GM12891 (cell line): ENCODE measurements at places on chromosomes 16 and 17.
A peak's percentile ranks its signal among the peaks of the same experiment; 100 is the strongest.

DNA sequence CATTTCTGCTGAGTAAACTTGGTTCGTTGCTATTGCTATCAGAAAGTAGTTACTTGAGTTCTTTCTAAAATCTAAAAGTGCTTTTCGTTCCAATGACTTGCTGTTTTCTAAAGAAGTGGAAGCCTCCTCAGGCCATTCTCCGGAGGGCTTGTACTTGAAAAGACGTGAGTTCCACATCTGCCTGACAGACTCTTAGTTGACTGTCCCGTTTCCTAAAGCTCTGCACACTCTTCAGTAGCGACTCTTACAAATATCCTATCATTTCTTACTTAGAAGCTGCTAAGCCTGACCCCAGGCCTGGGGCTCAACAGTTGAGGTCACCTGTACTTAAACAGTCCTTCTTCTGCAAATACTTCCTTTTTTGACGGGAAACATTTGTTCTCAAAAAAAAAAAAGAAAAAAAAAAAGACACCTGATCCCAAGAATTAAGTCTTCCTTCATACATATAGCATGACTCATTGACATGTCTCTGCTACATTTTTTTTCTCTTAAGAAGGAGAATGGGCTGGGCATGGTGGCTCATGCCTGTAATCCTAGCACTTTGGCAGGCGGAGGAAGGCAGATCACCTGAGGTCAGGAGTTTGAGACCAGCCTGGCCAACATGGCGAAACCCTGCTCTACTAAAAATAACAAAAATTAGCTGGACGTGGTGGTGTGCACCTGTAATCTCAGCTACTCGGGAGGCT is 61.5 kb downstream of the DHRS7C start:
- DNase-seq = no peak

DNA sequence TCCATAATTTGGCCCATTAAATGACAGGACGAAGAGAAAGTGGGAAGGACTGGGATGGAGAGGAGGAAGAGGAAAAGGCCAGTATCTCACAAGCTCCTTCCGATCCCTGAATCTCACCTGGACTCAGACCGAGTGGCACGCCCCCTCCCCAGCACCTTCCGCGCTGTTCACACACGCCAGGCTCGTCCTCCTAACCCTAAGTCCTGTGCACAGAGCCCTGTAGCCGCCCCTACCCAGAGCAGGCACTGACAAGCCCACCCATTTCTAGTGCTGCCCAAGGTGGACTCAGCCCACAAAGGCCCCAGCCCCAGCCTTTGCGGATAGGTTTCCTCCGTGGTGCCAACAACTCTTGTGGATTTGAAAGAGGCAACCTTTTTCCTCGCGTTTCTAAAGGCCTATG is 9.2 kb downstream of the HS3ST3B1 start:
- no peak for DNase-seq

- no peak for DNase-seq
Observed at GRCh38 chr17:67227488-67227887, 17.5 kb downstream of the HELZ start.

GRCh38 chr17:82400830-82401229 is 17.3 kb upstream of the HEXD start:
- DNase-seq = peak; percentile 86

DNA sequence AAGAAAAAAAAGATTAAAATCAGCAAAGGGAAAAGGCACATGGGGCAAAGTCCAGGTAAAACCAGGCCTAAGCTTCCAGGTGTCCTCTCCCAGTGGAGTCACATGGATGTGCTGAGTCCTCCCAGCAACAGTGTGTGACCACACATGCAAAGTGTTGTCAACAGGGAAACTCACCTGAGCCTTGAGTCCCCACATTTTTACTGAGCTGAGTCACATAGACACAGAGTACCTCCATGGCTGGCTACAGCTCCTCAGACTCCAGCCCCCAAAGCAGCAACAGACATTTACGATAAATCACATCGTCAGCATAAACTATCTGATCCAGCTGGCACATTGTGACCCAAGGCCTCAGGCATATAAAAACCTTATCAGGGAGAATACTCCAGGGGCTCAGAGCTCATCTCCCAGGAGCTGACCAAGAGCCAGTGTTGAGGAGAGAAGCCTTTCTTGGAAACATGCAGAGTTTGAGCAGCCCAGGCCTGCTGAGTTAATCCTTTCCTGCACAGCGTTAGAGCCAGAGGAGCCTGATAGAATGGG is 20.5 kb downstream of the ERCC4 start:
- DNase-seq = no peak

- DNase-seq = no peak
Observed at GRCh38 chr17:32492648-32493289, 6.0 kb downstream of the CDK5R1 start.

GRCh38 chr16:61131447-61131846 is 904.8 kb downstream of the CDH8 start:
- DNase-seq = no peak

GRCh38 chr17:31583772-31584356 is 192.4 kb downstream of the RAB11FIP4 start:
- no peak for DNase-seq

- no peak for DNase-seq
Observed at GRCh38 chr17:15085890-15086677, 179.0 kb downstream of the PMP22 start.

- DNase-seq = no peak
Observed at GRCh38 chr17:6330936-6331335, 104.0 kb downstream of the AIPL1 start.

GRCh38 chr17:73478334-73478733 is 165.9 kb downstream of the SDK2 start:
- DNase-seq = no peak

GRCh38 chr17:64750478-64750877 is 88.4 kb upstream of the SMURF2 start:
- no peak for DNase-seq

- DNase-seq = no peak
Observed at GRCh38 chr16:84652566-84652965, 4.3 kb downstream of the KLHL36 start.

- no peak for DNase-seq
Observed at GRCh38 chr17:40493697-40494096, 7.7 kb downstream of the TNS4 start.
